GM12864 (cell line): ENCODE measurements at places on chromosomes 2 and 18.

- DNase-seq: no peak
Observed at GRCh38 chr2:100140582-100140981, 1.8 kb downstream of the AFF3 start.

DNA sequence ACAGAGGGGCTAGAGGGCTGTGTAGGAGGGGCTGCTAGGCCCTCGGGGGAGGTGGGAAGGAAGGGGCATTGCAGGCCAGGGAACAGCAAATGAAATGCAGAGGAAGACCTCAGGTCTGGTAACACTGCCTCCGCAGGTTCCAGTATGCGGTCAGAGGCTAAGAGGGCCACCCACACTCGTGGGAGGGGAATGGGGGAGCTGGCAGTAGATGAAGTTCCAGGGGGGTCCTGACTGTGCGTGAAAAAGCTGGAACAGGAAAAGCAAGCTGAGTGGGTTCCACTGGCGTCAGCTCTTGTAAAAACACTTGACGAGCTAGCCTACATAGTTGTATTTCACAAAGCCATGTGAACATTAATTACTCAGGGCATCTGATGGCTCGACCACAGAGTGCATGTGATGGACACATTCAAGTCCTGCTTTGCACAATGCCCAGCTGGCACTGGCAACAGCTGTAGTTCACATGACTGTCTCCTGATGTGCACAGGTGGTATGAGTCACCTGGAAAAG is 29.0 kb upstream of the PTPN4 start:
- DNase-seq: no peak

- DNase-seq: no peak
Observed at GRCh38 chr18:70693246-70693645, 404.4 kb downstream of the SOCS6 start.

- DNase-seq: peak; percentile 87
Observed at GRCh38 chr2:201257956-201258665, 2.2 kb upstream of the CASP8 start.

- DNase-seq: no peak
Observed at GRCh38 chr18:48338915-48339314, 70.3 kb downstream of the ZBTB7C start.

DNA sequence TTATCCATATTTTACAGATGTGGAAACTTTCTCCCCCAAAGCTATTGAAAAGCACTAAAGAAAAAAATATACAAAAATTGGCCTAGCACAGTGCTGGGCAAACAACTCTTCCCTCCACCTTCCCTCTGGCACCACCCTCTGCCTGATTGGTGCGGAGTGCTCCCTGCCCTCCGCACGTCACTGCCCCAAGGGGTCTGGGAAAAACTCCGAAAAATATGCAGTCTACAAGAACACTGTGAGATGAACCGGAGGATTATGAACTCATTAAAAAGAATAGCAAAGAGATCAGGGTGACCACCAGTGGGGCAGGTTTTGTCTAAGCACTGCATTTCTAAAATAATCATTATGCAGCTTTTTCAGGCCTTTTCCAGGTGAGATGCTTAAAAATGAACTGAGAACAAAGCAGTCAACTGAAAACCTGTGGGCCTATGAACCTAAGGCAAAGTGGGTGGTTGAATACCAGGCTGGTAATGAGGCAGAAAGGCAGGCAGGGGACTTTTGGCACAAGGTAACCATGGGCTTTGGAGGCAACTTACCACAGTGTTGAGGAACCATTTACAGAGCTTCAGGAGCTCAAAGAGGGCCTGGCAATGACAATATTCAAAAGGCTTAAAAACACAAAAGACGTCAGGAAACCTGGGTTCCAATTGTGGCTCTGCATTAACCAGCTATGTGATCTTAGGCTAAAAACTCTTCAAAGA is 57.5 kb downstream of the AAK1 start:
- no peak for DNase-seq

- DNase-seq: no peak
Observed at GRCh38 chr2:150485871-150486538, 1.5 kb downstream of the RND3 start.

DNA sequence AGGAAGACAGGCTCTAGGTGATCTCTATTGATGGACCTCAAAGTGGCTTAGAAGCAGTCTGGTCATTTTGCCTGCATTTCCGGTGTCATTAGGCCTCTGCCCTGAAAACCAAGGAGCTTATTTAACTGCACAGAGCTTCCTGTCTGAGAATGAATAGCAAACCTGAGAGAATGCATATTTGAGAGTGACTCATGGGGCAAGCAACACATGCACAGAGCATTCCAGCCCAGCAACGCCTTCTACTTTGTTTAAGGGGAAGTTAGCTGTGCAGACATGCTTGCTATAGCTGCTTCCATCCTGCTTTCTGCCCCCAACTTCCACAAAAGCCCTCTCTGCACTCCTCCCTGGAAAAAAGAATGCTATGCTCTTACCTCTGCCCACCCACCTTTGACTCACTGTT is 232.8 kb downstream of the GRB14 start:
- DNase-seq: no peak

DNA sequence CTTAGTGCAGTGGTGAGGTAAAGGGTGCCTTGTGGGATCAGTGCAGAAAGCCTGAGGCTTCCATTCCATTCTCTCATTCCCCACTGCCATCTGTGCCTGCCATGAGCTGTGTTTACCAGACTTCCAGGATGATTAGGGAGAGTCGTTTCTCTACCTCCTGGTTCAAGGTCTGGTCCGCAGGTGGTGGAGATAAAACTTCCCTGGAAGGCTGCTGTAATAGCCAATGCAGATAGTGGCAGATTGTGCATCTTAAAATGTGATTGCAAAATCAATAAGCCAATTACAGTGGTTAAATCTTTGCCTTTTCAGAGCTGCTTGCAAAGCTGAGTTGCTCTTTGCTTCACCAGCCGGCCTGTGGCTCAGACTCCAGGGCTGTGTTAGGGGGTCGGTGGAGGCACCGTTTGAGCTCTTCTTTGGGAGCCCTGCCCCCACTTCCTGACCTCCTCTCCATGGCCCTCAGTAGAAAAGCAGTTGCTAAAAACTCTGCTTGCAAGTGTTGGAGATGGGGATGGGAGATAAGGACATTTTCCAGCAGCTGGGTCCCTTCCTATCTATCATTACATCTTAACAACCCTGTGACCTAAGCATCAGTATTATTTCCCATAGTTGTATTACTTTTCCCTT is 95.2 kb upstream of the HS6ST1 start:
- DNase-seq: no peak

DNA sequence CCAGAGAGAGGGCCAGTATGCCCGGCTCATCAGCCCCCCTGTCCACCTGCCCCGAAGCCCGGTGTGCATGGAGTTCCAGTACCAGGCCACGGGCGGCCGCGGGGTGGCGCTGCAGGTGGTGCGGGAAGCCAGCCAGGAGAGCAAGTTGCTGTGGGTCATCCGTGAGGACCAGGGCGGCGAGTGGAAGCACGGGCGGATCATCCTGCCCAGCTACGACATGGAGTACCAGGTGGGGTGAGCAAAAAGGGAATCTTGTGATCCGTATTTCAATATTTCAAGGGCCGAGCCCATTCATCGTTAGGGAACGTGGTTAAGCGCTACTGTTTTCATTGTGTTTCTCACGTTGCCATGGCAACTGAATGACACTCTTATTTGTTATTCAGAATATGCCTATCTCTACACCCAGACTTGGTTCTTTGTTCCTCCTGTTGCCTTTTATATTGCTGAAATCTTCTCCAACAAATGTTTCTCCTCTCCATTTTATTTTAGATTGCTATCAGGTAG is 81.5 kb downstream of the NRP2 start:
- DNase-seq: no peak

GRCh38 chr18:4224031-4224704 is 230.9 kb downstream of the DLGAP1 start:
- DNase-seq: no peak
